ENCODE measurements at places on chromosomes 3 and 15.

DNA sequence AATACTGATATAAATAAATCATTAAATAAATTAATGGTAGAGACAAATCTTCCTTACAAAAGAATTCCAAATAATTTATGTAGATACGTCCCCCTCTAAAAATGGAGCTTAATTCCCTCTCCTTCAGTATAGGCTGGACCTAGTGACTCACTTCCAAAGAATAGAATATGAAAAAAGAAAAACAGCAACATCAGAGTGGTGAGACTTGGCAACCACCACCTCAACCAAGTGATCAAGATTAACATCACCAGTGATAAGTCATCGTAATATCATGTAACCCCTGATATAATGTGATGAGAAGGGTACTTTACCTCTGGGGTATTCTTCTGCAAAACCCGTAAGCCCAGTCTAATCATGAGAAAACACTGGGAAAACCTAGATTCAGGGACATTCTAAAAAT lies 13.4 kb downstream of the GOLGB1 start:
- no peak for DNase-seq

DNA sequence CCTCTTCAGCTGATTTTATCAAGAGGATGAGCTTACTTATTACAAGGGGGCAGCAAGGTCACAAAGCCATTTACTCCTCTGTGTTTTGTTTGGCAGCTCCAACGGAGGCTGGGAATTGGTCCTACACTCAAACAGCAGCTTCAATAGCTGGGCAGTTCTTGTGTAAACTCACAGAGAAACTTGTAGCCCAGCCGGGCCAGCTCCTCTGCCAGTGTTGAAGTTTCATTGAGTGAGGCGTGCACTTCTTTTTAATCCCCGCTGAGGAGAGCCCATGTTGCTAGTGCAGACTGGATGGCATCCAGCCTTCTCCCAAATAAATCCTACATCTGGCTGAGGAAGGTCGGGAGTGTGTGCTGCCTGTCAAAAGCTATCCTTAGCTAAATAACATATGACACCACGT lies 59.5 kb downstream of the BFSP2 start:
- DNase-seq = no peak

GRCh38 chr15:78727561-78727960 lies 83.7 kb downstream of the ADAMTS7 start:
- DNase-seq = no peak

GRCh38 chr15:68231102-68231818 lies 1.7 kb upstream of the CLN6 start:
- DNase-seq = no peak

- DNase-seq = no peak
Measured at GRCh38 chr3:104629038-104629437, 737.7 kb upstream of the ALCAM start.

DNA sequence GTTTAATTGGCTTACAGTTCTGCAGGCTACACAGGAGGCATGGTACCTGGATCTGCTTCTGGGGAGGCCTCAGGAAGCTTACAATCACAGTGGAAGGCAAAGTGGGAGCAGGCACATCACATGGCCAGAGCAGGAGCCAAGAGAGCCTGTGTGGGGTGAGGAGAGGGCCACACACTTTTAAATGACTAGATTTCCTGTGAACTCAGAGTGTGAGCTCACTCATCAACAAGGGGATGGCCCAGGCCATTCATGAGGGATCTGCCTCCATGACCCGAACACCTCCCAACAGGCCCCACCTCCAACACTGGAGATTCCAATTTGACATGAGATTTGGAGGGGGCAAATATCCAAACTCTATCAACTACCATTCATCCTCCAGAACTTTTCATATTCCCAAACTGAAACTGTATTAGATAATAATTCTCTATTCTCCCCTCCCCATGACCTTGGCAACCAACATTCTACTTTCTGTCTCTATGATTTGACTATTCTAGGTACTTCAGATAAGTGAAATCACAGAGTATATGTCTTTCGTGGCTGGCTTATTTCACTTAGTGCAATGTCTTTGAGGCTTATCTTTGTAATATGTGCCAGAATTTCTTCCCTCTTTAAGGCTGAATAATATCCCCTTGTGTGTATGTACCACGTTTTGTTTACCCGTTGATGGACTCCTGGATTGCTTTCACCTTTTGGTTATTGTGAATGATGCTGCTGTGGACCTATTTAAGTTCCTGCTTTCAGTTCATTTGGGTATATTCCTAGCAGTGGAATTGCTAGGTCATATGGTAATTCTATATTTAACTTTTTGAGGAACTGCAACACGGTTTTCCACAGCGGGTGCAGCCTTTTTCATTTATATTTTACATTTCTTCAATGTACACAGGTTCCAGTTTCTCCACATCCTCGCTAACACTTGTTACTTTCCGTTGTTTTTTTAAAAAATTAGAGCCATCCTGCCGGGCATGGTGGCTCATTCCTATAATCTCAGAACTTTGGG lies 43.8 kb downstream of the TKT start:
- no peak for DNase-seq

DNA sequence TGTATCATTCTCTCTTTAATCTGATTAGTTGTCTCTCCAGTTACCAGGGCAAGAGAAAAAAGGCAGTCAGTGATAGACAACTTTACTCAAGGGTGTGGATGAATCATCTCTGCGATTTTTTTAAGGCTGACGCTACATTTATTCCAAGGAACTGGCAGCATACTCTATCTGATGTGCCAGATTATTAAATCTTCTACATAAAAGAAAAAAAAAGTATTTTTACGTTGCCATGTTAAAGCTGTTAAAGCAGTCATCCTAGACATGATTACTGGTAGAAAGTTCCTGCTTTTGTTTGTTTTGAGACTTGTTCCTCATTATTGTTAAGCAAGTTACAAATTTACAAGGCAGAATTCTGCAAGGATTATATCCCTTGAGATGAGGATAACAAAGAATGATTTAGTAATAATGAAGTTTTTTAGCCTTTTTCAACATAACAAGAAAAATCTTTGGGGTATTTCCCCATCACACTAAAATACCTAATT lies 121.7 kb downstream of the CBLB start:
- peak; percentile 57 for DNase-seq

- no peak for DNase-seq
Measured at GRCh38 chr15:38868326-38869114, 303.9 kb upstream of the RASGRP1 start.

GRCh38 chr15:99954361-99955180 lies 221.3 kb upstream of the LYSMD4 start:
- DNase-seq = no peak

- no peak for DNase-seq
Measured at GRCh38 chr15:48283396-48284145, 47.7 kb upstream of the DUT start.

DNA sequence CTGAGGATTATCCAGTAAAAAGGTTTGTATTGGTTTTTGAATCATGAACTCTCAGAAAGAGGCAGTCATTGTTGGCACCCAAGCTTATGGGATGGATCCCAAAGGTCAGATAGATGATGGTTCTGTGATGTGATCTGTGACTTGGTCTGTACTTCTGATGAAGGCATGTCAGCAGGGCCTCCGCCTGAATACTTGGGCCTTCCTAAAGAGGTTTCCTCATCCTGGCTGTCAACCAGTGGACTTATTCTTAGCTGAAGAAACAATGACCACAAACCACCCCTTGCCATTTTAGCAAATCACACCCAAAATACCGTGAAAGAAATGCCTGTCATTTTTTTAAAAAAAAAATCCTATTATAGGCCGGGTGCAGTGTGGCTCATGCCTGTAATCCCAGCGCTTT lies 48.2 kb upstream of the SLC9A9 start:
- DNase-seq = no peak

GRCh38 chr15:65408324-65409035 lies 14.3 kb downstream of the IGDCC4 start:
- no peak for DNase-seq

DNA sequence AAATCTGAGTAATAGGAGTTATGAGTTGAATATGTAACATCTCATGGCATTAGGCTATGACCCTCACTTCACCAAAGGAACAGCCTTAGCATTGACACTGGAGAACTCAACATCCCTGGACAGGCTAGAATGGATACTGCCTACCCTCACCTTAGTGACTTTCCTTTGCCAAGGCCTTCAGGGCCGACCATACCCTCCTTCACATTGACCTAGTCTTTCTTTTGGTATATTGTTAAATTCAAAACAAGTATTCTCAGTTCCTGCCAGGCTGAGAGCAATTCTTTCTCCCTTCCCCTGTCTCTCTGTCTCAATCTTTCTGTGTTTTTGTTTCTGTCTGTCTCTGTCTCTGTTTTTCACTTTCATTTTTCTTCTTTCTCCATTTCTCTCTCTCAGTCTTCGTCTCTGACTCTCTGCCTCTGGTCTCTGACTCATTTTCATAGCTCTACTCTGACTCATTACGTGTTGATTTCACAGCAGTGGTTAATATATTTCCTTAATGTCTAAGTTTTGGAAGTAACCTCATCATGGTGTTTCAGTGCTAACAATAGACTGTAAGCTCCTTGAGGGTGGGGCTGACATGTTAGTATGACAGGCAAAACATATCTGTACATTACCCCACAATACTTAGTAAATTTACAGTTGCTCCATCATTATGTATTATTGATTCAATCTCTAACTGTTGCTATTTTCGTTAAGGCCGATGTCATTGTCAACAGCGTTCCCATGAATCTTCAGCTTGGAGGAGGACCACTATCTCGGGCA lies 32.5 kb downstream of the PARP15 start:
- no peak for DNase-seq

GRCh38 chr15:55742498-55742926 lies 440 bp downstream of the PRTG start:
- peak; percentile 39 for DNase-seq

DNA sequence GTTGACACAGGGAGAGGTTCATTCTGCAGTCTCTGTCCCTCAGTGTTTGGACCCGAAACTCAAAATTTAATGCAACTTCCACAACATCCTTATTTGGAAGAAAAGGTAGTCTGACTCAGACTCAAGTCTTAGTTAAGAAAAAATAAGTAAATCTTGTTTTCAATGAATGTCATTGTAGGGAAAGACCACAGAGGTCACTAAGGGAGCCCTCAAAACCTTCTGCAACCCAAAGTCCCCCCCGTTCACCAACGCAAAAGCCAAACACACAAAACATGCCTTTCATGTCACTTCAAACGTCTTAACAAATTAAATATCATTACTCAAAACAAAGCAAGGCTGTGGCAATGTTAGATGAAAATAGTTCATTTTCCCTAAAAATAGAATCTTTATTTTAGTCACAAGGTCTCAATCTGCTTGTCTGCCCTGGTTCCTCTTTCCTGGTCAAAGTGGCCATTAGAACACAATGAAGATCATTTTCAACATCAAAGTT lies 20.9 kb upstream of the SSUH2 start:
- no peak for DNase-seq

DNA sequence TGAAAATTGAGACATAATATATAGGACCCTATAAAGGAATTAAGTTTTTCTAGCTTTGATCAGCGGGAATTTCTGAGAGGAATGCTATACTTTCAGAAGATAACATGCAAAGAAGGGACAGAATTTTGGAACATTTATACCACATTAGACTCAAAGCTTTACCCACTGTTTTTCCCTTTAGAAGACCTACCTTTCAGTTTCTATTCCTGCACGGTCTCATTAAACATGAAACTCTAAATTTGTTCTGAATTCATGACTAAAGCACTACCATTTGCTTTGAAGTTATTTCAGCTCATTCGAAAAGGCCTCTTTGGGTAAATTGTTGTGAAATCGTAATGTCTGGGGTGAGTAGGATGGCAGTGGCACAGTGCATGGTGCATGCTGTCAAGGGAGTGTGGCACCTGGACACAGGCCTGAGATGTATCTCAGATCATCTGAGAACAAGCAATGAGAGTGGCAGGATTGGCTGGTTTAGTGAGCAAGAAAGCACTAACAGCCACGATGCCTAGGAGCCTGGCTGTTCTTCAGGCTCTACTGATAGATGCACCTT lies 42.5 kb downstream of the CHCHD4 start:
- no peak for DNase-seq

Data from common myeloid progenitor, CD34-positive (primary cell).